ENCODE measurements at places on chromosomes 3 and 15.
A peak's percentile ranks its signal among the peaks of the same experiment; 100 is the strongest.

- DNase-seq: no peak
Measured at GRCh38 chr3:10910367-10910766, 82.2 kb upstream of the SLC6A1 start.

- no peak for DNase-seq
Measured at GRCh38 chr3:106699122-106699521, 678.1 kb upstream of the CCDC54 start.

DNA sequence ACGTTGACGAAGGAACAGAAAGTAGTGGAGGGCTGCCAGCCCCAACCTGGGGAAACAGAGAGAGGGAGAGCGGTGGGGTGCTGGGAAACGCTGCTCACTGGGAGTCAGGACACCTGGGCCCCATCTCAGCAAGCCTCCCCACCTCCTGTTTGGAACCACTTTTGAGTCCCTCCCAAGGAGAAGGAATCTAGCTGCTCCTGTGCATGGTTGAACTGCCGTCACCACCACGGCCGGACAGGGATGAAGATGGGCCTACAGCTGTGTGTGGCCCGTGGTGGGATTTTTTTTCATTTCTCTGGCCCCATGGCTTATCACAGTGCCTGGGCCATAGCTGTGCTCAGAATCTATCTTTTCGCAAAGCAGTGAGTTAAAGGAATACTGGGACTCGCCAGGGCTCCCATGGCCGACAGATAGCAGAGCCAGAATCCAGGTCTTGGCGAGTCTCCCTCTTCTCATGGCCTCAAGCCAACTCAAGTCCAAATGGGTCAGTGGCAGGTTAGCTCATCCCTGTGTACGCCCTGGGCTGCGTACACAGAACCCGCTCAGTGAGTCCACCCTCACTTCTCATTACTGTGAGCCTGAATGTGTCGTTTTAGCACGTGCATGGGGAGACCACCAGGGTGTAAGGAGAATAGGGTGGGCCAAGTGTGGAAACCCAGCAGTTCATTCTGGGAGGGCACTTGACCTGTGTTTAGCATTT lies 271.2 kb downstream of the FAM43A start:
- no peak for DNase-seq

- DNase-seq: no peak
Measured at GRCh38 chr3:48700731-48701405, 15.2 kb upstream of the NCKIPSD start.

DNA sequence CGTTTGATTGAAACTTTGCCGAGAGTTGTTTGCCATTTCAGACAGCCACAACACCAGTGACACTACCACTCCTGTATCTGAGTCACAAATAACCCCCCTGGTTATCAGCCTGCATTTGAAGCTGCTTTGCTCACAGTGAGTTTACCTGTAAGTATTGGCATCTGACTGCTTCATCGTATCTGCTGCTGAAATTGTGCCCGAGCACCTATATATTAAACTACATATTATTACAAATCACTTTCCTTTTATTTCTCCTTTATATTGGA lies 39.2 kb upstream of the SPSB4 start:
- DNase-seq: no peak

DNA sequence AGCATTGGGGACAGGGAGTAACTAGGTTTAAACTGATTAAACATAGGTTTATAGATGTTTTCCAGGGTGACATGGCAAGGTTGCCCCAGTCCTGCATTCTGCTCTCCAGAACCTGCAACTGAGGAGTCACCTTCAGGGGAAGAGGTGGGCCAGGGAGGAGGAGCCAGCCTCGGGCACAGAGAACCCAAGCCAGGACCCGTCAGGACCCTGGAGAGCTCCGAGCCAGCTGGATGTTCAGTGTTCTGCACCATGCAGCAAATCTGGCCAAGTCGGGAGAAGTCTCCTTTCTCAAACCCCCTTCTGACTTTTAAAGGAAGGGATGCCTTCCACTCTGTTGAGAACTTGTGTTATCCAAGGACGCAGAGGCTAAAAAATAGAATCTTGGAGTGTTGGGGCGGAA lies 62.1 kb upstream of the SLC6A11 start:
- peak; percentile 98 for DNase-seq

DNA sequence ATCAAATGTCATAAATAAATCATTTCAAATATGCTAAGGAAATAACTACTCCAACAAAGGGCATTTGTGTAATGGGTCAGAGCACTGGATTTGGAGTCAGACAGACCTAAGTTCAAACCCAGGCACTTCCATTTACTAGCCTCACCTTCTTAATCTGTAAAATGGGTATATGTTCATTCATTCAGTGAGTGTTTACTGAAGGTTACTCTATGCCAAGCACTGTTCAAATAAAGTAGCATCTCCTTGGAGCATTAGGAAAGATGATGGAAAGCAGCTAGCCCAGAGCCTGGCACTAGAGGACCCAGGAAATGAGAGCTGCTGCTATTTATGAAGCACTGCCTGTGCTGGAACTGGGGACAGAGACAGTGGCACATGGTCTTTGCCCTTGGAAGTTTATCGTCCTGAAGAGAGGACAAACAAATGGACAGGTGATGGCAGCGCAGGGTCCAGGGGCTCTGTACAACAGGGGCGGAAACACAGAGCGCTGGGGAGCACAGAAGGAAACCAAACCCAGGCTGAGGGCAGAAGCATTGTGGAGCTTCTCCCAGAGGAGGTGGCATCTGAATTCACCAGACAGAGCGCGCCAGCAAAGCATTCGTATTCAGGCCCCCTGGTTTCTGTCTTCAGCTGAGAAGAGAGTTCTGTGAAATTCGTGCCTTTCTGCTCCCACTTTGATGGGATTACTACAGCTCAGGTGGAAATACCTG lies 19.0 kb downstream of the TM4SF4 start:
- DNase-seq: no peak

DNA sequence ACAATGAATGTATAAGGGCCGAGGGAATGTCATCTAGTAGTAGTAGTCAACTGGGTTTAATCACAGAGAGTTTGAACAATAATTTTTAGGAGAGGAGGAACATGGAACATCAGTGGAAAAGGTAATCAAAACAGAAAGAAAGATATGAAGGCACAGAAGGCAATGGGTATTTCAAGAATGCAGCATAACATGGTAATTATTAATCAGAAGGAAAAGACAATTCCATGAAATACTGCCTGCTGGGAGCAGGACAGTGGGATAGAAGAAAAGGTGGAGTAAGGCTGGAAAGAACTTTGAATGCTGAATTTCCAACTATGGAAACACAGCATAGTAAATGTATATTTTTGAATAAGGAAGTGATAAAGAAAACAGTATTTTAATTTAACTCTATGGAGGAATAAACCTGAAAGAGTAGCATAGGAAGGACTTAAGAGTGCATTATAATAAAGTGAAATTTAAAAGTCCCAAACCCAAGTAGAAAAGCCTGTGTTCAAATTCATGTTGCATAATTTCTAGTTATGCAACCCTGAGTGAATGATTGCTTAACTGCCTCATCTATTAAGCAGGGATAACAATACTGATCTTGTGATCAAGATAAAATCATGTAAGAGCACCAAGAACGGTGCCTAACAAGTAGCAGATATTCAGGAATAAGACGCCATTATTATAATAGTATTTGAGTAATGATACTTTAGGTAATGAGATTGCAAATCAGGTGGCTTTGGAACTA lies 357.7 kb downstream of the TBC1D5 start:
- DNase-seq: no peak

DNA sequence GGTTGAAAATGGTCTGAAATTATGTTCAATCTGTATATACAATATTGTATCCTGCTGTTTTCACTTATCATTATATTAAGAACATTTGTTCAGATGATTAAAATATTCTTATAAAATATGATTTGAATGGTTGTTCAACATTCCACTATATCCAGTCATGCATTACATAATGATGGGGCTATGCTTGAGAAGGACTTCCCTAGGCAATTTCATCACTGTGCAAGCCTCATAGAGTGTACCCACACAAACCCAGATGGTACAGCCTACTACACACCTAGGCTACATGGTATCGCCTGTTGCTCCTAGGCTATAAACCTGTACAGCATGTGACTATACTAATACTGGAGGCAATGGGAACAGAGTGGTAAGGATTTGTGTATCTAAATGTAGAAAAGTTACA lies 30.5 kb downstream of the SLC7A14 start:
- no peak for DNase-seq

DNA sequence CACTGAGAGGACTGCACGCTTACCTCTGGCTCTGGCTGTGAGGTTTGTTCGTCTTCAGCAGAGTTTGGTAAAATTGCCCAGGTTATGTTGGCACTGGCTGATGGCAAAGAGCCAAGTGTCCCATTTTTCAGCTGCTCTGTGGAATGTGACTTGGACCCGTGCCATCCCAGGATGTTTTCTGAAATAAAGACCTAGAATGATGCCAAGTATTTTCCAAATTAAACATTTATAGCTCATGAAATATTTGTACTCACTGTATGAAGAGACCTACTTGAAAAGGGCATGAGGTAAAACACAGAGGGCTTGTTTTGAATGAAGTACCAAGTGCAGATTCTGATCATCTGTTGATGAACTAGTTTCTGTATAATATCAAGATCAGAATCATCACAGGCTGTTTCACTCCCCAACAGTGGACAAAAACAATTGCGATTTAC lies 200.5 kb downstream of the STT3B start:
- no peak for DNase-seq

DNA sequence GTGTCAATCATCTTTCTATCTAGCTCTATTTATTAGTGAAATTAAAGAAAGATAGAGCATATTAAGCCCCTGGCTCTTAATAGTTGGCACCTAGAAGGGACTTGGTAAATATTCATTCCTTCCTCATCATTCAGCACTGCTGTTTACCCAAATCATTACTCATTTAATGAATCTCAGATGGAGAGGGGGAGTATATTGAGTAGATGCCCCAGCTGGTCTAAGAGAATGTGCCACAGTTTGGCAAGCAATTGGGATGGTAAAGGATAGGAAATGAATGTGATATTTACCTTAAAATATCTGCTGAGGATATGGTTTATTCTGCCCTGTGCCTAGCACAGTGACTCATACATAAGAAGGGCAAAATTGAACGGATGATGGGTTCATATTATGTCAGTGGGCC lies 6.0 kb downstream of the IL1RAP start:
- DNase-seq: no peak

DNA sequence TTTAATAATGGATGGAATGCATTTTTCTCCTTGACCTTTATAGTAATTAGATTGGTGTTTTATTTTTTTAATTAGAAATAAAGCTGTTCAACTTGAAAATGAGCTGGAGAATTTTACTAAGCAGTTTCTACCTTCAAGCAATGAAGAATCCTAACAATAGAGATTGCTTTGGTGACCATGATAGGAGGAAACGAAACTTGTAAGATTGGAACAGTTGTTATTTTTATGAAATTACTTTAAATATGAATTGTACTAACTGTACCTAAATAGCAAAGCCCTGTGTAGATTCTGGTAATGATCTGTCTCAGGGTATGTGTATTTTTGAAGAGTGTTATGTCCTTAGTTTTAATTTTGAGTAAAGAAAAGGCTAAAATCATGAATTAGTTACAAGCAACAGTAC lies 44.4 kb downstream of the MFN1 start:
- no peak for DNase-seq

DNA sequence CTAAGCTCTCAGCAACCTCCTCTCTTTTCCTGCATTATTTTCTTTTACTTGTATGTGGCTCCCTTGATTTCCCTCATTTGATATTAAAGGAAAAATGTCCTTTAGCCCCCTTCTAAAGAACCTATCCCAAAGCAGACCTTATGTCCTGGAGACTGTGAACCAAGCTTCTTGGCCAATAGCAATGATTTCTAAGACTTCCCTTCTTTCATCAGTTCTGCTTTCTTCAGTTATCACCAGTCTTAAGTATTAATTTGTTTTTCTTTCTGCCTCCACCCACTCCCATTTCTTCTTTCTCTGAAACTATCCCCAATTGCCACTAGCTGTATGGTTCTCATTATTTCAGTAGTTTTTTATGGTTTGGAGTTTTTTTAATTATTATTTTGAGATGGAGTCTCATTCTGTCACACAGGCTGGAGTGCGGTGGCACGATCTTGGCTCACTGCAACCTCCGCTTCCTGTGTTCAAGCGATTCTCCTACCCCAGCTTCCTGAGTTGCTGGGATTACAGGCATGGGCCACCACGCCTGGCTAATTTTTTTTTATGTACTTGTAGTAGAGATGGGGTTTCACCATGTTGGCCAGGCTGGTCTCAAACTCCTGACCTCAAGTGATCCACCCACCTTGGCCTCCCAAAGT lies 12.1 kb downstream of the TMOD3 start:
- no peak for DNase-seq

- peak; percentile 48 for DNase-seq
Measured at GRCh38 chr3:12286927-12287726, 1.7 kb upstream of the PPARG start.

DNA sequence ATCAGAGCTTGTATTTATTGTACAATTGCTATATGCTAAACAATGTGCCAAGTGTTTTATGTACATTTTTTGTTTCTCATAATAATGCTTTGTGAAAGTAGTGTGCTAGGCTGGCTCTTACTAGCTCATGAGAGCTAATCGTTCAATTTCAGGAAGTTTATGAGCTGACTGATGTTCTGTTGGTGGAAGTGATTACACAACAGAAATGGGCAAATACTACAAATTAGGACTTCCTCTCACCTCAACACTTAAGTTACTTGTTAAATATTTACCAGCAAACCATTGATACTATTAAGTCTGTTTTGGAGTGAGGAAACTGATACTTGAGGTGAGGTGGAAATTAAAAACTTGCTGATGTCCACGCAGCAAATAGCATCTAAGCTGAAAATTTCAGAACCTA lies 32.3 kb downstream of the SLC9C1 start:
- DNase-seq: no peak

DNA sequence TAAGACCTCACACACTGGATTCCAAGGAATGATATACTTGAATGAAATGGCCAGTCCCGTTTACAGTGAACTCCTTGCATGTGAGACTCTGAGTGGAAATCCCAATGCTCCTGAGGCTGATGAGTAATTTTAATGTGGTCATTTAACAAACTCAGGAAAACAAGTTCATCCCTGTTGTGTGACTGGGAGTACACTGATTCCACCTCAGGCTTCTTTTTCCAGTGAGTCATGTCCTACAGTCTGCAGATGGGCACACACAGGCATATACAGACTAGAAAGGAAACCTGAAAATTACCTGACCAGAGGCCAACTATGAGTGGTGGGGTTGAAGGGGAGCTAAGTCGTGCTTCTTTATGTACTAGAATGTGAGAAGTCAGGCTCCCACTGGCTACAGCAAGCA lies 5.8 kb downstream of the SQOR start:
- no peak for DNase-seq

DNA sequence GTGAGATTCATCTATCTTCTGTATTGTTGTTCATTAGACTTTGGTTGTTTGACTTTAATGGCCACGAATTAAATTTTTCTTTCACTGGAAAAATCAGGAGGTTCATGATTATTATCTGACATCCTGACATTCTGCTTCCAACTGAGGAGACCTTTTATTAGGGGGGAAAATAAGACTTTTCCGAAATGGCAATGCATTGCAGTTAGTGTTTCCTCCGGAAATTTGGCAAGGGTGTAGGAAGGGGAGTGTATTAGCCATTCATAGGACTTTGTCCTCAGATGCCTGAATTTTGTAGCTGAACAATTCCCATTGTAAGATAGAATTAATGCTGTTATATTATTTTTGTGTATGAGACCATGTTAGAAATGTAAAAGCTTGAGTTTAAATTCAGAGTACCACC lies 450.6 kb upstream of the TGFBR2 start:
- DNase-seq: no peak

Data from nephron progenitor cell (in vitro differentiated cells).